Activated CD4-positive, alpha-beta T cell treated with anti-CD3 and anti-CD28 coated beads, Interleukin-2, amount 10 ng/mL, durations not matched to agents 7 days and 5 days (primary cell): ENCODE measurements at places on chromosomes 2 and 18. TPM values are rescaled to one million over a fixed set of nuclear protein-coding genes. Genes with fewer than 3 reads are reported as not detected.

Gene CNDP1
- not detected for total RNA-seq

Gene CXCR1
- total RNA-seq: 1.1 TPM

Gene ECEL1
- total RNA-seq: not detected

Gene ELP2
- total RNA-seq: 63.3 TPM

Gene GCKR
- not detected for total RNA-seq

Gene CHRND
- not detected for total RNA-seq

Gene KCNG2
- not detected for total RNA-seq

Gene UGT1A9
- not detected for total RNA-seq

Gene MFF
- 64.5 TPM for total RNA-seq

Gene SLC16A14
- total RNA-seq: 0.27 TPM

Gene GALR1
- not detected for total RNA-seq

Gene MROH2A
- total RNA-seq: not detected

Gene TEKT4
- not detected for total RNA-seq

Gene TMEM169
- total RNA-seq: 2.6 TPM

Gene HAAO
- total RNA-seq: not detected

Gene LRRC30
- not detected for total RNA-seq

Gene CIB4
- not detected for total RNA-seq

Gene RTP5
- not detected for total RNA-seq
